Aorta (tissue), 5 donors: ENCODE measurements at places on chromosomes 12 and 14.
A peak's percentile ranks its signal among the peaks of the same experiment; 100 is the strongest.

GRCh38 chr12:30796891-30797371 lies 42.2 kb upstream of the CAPRIN2 start:
- DNase-seq = no peak

GRCh38 chr12:8157484-8158198 lies 826 bp downstream of the ZNF705A start:
- DNase-seq = no peak

DNA sequence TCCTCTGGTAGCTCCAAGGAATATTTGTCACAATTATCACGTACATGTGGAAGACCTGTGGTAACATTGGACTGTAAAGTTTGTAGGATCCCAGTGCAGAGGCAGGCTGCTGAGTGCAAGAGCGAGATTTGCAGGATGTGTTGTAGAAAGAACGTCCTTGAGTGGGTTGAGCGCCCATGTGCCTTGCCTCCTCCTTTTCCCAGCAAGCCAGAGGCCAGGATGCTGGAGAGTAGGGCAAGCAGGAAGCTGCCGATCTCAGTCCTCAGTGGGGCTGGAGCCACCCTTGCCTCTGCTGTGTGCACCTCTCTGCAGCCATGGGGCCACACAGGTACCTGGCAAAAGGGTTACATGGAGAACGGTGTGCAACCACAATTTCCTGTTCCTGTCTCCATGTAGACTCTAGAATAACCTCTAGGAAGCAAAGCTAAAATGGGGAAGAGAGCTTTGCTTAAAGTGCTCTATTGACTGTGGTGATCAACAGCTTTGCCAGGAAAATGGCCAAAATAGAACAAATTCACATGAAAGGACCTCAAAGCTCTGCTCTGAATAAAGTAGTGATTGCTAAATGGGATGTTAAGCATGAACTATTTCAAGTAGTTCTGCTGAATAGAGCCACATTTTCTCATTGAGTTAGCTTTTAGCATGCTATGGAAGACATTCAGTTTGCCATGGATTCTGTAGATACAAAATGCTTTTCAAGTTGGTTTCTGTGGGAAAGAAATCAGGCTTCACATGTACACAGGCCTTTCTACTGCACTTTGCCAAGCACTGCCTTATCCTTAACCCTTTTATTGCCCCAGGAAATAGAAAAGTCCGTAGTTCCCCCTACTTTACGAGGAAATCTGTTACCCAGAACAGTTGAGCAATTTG lies 37.4 kb downstream of the ANKRD9 start:
- DNase-seq = peak; percentile 21

DNA sequence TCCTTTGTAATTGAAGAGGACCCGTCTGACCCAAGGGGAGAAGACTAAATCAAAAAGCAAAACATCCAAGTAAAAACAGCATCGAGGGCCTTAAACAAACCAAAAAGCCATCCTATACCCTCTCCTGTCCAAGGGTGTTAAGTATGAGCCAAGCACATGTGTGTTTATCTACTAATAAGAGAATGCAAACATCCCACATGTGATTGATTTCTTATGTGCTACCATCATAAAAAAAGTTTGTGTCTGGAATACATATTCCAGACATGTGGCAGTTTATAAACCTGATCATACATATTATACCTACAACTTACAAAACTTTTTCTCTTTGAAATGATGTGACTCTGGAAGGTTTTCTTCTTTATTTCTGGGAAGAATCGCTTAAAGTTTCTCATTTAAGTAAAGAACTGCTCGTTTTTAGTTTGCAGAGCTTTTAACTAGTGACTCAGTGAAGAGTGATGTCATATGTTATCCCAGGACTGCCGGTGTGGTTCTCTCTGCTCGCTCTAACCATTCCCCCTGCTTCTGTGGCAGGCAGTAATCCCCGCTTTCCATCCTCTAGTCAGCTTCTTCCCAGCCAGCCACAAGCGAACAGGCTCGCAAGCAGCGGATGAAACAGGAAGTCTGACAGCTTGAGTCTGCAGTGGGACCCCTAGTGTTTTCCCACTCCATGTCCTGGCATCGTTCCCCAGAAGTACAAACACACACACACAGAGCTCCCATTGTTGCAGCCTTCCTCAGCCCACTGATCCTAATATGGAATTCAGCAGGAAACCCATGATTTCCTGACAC lies 431 bp upstream of the RHOJ start:
- DNase-seq = peak; percentile 81

GRCh38 chr12:123655420-123655819 lies 15.5 kb upstream of the TCTN2 start:
- DNase-seq = no peak

GRCh38 chr14:44963775-44964380 lies 1.9 kb downstream of the TOGARAM1 start:
- no peak for DNase-seq

GRCh38 chr12:29026419-29026818 lies 122.7 kb upstream of the FAR2 start:
- DNase-seq = no peak

GRCh38 chr12:14138495-14138894 lies 157.1 kb upstream of the GRIN2B start:
- no peak for DNase-seq

DNA sequence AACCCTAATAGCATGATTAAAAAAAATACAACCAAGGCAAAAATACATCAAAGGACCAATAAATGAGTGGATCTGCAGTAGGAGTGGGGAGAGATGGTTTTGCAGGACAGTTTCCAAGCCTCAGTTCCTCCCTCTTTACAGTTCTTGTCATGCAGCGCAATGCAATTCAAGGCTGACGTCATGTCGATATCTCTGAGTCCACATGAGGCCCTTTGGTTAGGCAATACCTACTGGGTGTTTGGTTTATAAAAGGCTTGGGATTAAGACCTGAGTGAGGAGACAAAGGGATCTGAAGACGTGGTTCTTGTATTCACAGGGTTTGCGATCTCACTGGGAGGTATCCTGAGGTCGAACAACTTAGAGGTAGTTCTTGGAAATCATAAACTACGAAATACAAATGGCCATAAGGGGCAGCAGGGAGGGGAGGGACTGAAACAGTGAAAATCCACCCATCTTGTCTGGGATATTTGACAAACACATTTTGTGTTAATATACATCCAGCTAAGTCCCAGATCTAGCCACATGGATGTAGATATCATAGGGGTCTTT lies 441.0 kb downstream of the FUT8 start:
- DNase-seq = no peak

DNA sequence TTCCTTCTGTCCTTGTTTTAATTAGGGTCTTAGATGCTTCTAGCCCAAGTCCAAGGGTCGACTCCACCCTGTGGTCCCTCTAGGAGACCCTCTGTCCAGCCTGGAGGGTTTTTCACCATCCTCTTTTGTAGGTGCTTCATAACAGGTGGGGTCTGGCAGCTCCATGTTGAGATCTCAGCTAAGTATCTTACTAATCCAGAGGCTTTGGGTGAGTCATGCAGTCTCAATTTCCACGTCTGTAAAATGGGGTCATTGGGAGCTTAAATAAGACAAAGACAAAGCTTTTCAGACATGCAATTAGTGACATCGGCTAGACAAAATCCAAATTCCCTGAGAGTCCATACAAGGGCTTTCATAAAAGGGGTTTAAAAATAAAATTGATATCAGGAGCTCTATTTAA lies 3.2 kb downstream of the HSPB8 start:
- no peak for DNase-seq

DNA sequence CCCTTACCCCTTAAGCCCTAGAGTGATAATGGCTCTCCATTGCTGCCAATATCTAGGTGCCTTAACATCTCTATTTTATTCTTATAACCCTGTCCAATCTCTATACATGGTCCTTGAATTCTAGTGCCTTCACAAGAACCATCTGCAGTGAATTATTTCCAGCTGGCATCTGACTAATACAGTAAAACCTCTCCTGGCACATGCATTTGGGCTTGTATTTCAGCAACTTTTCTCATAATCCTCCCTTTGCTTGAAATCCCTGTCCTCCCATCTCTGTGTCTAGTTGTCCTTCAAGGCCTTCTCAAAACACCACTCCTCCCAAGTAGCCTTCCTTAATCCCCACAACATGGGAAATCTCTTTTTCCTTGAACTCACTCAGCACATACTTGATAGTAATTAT lies 14.2 kb upstream of the HMGA2 start:
- no peak for DNase-seq

GRCh38 chr12:41497409-41497808 lies 309.3 kb downstream of the PDZRN4 start:
- no peak for DNase-seq

DNA sequence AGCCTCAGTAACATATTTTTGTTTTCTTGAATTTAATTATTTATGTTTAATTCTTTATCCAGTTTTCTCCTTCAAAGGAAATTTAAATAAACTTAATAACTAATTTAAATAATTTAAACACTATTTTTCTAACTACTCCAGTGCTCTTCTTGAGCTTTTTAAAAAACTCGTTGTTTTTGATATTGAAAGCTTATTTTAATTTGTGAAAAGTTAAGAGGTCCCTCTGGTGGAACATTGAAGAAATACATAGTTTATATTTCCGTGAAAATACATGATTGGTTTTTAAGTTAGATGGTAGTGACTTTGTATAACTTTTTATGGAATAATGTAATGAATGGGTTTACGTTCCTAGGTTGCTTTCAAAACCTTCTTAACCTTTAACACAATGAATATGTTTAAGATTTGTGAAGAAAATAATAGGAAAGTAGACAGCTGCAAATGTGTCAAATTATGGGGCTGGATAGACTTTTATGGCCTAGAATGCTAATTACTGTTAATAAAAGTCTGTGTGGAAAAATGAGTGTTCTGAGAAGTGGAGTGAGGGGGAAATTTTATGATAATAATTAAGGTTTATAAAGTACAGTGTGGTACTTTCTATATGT lies 45.9 kb upstream of the MSRB3 start:
- DNase-seq = no peak

GRCh38 chr14:105180592-105181548 lies at the start of gene NUDT14:
NUDT14 (minus strand) TSS chr14:105181312; CDS start chr14:105181209, 103 bp downstream.
- peak; percentile 87 for DNase-seq

DNA sequence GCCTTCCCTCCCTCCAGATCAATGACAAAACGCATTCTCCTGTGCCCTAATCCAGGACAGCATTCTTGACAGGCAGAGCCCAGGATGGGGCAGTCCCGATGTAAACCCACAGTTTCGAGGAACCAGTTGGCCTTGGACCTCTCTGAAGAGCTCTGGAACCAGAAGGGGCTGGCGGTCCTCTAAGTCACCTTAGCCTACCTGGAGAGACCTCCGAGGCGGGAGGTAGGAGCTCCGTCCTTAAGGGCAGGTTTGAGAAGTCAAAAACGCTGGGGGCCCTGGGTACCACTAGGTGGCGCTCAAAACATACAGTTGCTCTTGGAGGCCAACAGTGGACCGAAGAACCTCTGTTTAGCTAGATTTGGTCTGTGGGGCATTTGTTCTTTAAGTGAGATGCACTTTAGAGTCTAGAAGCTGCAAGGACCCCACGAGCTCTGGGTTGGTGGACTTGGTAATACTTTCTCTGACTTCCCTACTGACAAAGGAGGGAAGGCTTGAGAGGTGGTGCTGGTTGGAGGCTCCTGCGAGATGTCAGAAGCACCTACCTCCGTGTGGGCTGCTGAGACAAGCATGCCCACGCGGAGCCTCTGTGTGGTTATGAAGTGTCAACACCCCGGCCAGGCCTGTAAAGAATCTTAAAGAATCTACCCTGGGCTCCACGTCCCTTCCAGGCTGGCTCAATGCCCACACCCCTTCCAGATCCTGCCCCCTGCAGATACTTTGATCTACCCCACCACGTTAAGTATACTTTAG lies 74.8 kb upstream of the CHST11 start:
- DNase-seq = peak; percentile 90

DNA sequence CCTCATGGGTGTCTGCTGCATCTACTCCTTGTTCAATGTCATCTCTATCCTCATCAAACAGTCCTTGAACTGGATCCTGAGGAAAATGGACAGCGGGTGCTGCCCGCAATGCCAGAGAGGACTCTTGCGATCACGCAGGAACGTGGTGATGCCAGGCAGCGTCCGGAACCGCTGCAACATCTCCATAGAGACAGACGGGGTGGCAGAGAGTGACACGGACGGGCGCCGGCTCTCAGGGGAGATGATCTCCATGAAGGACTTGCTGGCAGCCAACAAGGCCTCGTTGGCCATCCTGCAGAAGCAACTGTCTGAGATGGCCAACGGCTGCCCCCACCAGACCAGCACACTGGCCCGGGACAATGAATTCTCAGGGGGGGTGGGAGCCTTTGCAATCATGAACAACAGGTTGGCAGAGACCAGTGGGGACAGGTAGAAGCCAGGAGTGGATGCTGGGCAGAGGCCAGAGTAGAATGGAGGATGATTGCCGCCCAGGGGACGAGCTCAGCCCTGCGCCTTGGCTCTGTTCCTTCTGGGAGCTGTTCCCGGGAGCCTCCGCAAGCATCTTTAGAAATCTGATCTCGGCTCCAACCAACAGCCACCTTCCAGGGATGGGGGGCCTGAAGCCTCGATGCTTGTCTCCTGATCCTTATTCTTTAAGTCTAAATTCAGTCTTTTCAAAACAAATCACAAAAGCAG lies 71.6 kb upstream of the PSMC1 start:
- no peak for DNase-seq

DNA sequence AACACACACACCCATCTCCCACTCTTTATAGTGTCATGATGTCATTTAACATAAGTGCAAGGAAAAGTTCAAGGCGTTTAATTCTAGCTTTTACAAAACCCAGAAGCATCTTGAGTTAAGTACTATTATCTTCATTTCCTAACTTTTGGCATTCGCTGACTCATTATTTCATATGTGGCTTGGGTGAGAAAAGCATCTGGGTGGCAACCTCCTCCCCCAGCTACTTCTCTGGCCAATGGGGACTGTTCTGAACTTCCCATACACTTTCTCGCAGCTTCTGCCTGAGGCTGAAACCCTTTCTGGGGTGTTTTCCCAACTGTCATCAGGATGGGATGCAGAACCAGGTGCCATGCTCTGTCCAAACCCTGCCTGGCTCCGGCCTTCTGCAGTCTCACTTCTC lies 2.8 kb upstream of the MARK3 start:
- DNase-seq = no peak

DNA sequence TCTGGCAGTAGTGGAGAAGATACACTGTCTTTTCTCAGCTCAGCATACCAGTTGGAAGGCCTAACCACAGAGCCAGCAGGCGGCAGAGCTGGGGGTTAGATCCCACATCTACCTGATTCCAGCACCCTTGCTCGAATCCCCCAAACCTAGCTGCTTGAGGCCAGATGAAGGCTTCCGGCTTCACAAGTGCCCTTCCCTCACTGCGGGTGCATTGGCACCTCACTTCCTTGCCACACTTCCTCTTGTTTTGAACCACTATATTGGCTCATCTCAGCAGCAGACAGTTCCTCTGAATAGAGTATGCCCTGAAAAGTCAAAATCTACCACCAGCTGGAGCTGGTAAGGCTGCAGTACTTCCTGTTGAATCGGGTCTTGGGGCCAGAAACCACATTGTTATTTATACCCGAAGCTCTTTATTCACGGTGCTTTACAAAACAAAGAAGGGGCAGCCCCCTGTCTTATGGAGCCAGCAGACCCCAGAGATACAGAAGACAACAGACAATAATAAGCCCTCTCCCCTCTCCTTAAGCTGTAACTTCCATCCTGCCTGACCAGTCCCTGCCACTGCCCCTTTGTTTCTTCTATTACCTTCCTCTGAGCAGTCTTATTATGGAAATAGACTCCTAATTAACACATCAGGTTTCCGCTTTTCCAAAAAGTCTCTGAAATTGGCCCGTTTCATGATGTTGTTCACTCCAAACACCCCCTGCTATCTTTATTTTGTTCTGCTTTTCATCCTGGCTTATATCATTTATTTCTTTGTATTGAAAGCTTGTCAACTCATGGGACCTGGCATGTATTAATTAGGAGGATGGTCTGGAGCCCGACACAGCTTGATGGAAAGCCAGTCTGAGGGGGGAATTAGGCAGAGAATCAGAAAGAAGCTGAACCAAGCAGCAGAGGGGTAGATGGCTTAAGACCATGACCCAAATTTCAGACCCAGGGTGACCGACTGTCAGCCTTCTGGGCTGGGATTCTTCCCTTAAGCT lies 233.5 kb downstream of the EFCAB11 start:
- DNase-seq = no peak

GRCh38 chr12:89384807-89385206 lies 32.5 kb upstream of the DUSP6 start:
- no peak for DNase-seq
